ENCODE measurements at places on chromosomes 7 and 10. TPM values are rescaled to one million over a fixed set of nuclear protein-coding genes. Genes with fewer than 3 reads are reported as not detected.

The MYL10 gene
- total RNA-seq: not detected

The SVIL gene
- 27.0 TPM for total RNA-seq

DNA sequence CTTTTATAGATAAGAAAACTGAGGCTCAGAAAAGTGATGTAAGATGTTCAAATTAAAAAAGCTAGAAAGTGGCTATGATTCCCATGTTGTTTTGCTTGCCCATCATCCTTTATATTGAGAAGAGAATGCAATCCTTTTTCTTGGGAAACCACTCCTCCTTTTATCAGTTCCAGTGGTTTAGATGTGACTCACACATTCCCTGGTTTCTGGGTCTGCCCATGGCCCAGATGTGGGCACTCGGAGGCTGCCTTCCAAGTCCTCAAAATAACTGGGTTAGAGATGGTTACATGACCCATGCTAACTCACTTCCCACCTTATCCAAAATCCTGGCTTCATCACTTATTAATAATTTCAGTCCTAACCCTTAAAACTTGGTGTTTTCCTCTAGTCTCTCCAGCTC, 550.0 kb downstream of the MDFIC start:
- no peaks in the 10 kb centered on the region for H3K36me3 ChIP-seq
- H3K27me3 ChIP-seq: no peaks in the 10 kb centered on the region
- no peak overlapping the region for H3K4me3 ChIP-seq
- DNase-seq: no peak

The ADD3 gene
- total RNA-seq: 41.1 TPM

DNA sequence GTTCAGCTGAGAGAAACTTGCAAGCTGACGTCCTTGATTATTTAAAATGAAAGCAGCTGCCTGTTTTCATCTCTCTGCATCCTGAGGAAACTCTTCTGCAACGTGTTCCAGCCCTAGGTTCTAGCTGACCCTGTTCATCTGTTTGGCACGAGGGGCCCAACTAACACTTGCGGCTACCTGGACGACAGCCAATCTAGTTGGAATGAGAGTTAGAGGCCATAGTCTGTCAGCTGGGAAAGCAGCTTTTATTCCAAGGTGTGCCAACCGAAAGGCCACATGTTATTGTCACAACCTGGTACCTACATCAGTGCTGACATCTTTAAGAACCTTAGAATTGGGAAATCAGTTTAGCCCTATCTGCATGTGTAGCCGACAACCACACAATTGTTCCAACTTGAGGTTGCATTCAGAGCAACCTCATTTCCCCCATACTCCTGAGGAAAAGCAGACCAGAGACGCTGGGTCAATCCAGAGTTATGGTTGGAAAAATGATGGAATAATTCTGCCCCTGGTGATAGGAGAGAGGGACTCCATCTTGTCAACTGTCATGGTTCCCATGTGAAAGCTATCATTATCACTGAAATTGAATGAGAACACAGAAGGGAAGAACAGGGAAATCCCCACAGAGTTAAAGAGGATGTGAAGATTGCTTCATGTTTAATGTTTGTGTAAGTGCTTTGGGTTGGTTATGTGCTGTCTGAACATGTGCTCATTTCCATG, 121.6 kb downstream of the EGFR start:
- H3K27ac ChIP-seq: no peak overlapping the region
- peaks cover 4% of the 10 kb centered on the region for H3K4me1 ChIP-seq
- no peak overlapping the region for H3K4me3 ChIP-seq
- no peaks in the 10 kb centered on the region for H3K27me3 ChIP-seq
